SJSA1 (cell line): ENCODE measurements at places on chromosomes 1 and 21.
A peak's percentile ranks its signal among the peaks of the same experiment; 100 is the strongest.

DNA sequence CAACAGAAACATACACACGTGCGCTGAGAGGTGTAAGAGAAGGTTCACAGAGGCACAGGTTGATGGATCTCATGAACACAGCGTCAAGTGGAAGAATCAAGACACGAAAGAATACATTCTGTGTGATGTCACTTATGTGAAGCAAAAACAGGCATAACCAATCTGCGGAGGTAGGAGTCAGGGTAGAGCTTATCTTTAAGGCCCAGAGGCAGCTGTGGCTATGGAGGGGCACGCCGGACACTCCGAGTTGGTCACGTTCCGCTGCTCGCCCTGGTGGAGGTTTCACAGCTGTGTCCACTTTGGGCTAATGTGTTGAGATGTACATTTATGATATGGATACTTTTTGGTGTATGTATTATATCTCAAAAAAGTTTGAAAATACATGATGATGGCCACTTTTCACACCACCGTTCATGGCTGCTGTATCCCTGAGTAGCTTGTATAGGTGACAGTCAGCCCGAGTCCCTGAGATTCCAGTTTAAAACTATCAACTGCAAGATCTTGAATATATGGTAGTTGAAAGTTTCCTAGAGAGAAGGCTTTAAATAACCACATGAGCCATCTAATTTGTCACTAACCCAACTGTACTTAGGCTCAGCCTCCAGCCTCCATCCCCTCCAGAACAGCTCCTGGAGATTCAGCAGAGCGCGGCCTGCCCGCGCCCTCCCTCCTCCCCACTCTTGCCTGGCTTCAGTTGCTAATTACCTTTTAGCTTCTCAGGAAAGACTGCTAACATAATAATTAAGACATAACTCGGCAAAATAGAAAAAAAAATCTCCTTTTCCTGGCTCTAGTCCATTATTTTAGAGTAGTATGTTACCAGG, 6.7 kb upstream of the ADARB1 start:
- DNase-seq: no peak

GRCh38 chr1:209768354-209768774, 12.5 kb downstream of the TRAF3IP3 start:
- no peak for DNase-seq

- no peak for DNase-seq
Measured at GRCh38 chr1:68144856-68145255, 87.5 kb downstream of the WLS start.

DNA sequence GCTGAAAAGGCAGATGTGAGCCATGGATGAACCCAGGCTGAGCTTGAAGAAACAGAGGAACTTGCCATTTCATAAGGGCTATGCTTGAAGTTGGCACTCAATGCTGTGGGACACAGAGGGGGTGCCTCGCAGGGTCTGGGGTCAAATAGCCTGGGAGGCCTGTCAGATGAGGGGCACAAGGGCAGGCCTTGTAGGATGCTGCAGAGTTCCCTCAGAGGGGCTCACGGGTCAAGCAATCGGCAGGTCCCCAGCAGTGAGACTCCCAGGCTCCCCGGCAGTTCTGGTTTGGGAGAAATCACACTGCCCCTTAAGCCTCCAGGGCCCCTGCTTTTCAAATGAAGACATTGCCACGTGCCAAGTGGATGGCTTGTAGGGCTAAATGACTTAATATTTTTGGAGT, 116.7 kb upstream of the GRIK3 start:
- DNase-seq: no peak

- DNase-seq: no peak
Measured at GRCh38 chr1:23899070-23899469, 14.1 kb downstream of the CNR2 start.

GRCh38 chr1:99441299-99442095, 177.2 kb downstream of the PLPPR4 start:
- DNase-seq: peak; percentile 57

DNA sequence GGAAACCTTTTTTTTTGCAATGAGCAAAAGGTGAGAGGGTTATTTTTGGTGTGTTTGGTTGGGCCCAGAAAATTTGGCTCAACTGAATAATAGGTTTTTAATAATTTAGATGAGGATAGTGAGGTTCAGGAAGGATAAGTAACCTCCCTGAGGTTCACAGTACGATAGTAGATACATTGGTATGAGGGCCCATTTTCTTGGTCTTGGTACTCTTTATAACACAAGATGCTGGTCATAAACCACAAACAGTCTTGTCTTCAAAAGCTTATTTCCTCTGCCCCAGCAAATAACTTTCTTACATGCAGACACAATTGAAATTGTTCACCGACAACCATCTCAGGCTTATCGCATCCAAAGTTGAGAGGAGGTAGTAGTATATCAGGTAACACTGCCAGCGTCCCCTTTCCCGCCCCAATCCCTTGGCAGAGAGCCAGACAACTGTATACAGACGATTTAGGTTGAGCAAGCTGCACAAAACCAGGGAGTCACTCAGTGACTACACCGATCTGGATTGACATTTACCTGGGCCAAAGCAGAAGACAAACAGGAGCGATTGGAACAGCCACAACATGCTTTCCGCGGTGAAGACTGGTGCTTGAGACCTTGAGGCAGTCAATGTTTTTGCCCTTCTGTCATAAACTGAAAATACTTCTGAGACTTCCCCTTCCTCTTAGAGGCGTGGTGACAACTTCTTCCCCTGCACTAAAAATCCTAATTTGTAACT, at the start of gene SLAMF6:
Gene SLAMF6, minus strand, starts transcription at position 634 of the 724 bp plus-strand sequence. Its CDS starts 63 bp downstream, at position 571.
- no peak for DNase-seq

DNA sequence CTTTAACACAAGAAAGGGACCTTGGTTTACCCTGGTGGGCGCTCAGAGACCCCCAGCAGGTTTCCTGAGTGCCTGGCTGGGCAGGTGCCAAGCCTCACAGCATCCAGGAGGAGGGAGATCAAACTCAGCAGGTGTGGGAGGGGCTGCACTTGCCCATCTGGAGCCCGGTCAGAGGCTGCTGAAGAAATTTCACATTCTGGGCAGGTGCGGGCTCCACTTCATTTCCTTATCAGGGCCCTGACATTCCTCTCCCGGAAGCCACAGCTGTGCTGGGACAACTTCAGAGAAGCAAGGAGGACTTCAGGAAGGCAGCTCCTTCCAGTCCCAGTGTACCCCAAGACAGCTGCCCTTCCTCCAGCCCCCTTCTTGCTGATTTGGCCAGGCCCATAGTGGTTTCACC, 82.9 kb downstream of the ITPKB start:
- no peak for DNase-seq

DNA sequence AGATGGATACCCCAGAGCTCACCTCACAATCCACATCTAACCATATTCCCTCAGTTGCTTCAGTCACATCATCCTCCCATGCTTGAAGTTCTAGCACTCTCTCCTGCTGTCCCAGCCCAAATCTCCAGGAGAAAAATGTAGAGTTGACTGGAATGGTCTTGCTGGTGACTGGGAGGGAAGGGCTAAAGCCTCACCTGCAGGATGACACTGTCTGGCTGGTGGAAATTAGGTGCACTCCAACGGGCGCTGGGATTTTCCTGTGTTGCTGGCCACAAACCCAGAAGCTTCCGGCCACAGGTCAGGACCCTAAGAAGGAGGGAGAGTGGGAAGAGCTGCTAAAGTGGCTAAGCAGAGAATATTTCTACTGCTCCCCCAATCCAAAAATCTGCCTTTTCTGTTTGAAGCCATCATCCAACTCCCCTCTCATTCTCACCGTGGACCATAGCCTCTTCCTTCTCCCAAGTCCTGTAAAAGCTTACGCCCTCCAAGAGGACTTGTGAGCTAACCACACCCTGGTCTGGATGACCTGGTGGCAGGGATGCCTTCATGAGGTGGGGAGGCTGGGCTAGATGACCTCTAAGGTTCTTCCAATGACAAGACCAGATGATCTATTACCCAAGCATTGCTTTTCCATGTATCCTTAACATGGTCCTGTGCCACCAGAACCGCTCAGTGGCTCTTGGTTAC, 37.5 kb upstream of the PPP1R15B start:
- DNase-seq: no peak
